ENCODE measurements at places on chromosomes 11 and 22. TPM values are rescaled to one million over a fixed set of nuclear protein-coding genes. Genes with fewer than 3 reads are reported as not detected.

- no peak for DNase-seq
- no peaks in the 10 kb centered on the region for H3K27me3 ChIP-seq
- peaks cover 18% of the 10 kb centered on the region for H3K4me1 ChIP-seq
- peaks cover 12% of the 10 kb centered on the region for H3K36me3 ChIP-seq
These were observed 1.5 kb upstream of the SIPA1 start for GRCh38 chr11:65636108-65637031.

DNA sequence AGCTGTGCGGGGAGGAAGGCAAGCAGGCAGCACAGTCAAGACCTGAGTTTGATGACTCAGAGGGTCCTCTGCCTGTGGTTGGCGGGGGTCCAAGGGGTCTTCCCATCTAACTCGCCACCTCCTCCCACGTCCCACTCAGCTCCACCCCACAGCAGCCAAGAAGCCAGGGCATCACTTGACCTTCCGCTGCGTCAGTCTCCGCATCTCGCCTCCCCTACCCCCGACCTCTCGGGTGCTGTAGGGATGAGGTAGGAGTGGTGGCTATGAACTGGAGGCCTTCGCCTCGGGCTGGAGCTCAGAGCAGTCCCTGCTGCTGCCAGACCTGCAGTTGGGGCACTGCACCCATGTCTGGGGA is 90.6 kb downstream of the CDKN1C start:
- no peak for DNase-seq
- H3K4me1 ChIP-seq, result no peaks in the 10 kb centered on the region
- H3K27ac ChIP-seq, result no peak overlapping the region
- peaks cover 22% of the 10 kb centered on the region for H3K27me3 ChIP-seq

- H3K36me3 ChIP-seq, result no peaks in the 10 kb centered on the region
- DNase-seq, result no peak
- H3K4me1 ChIP-seq, result peaks cover 24% of the 10 kb centered on the region
- no peak overlapping the region for H3K27ac ChIP-seq
- no peak overlapping the region for H3K4me3 ChIP-seq
These were observed 3.4 kb upstream of the CDC42EP2 start for GRCh38 chr11:65311170-65311678.

GRCh38 chr11:29163231-29163630 is 853.6 kb downstream of the KCNA4 start:
- no peak for DNase-seq
- no peaks in the 10 kb centered on the region for H3K4me1 ChIP-seq
- H3K27ac ChIP-seq, result no peak overlapping the region
- no peak overlapping the region for H3K4me3 ChIP-seq

DNA sequence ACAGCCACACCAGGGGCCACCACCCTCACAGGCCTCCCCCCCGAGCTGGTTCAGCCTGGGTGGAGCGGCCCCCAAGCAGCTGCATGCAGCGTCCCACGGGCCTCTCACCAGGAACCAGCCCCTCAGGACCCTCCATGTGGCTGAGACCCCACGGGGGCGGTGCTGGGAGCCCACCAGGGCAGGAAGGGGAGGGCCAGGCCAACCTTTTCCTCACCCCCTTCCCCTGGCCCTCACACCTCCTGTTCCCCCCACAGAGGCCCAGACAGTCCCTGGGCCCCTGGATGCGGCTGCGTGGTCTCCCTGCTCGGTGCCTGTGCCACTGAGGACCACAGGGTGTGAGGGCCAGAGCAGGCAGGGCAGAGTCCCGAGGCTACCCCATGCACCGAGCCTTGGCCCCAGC is 46.5 kb downstream of the MOB2 start:
- no peak overlapping the region for H3K27ac ChIP-seq
- no peak for DNase-seq
- no peaks in the 10 kb centered on the region for H3K27me3 ChIP-seq
- H3K4me1 ChIP-seq, result no peaks in the 10 kb centered on the region
- no peak overlapping the region for H3K4me3 ChIP-seq

GRCh38 chr11:95149651-95150364 is 60.2 kb downstream of the ENDOD1 start:
- H3K36me3 ChIP-seq, result no peaks in the 10 kb centered on the region
- DNase-seq, result peak; percentile 69
- peaks cover 60% of the 10 kb centered on the region for H3K27me3 ChIP-seq
- peaks cover 7% of the 10 kb centered on the region for H3K4me1 ChIP-seq
- H3K4me3 ChIP-seq, result peak overlapping the region; percentile 82

- no peaks in the 10 kb centered on the region for H3K36me3 ChIP-seq
- H3K4me3 ChIP-seq, result no peak overlapping the region
- H3K27me3 ChIP-seq, result no peaks in the 10 kb centered on the region
- no peaks in the 10 kb centered on the region for H3K4me1 ChIP-seq
- H3K27ac ChIP-seq, result no peak overlapping the region
- no peak for DNase-seq
These were observed 117.3 kb downstream of the CD44 start for GRCh38 chr11:35256296-35256695.

- DNase-seq, result no peak
- no peaks in the 10 kb centered on the region for H3K27me3 ChIP-seq
- no peak overlapping the region for H3K4me3 ChIP-seq
- no peak overlapping the region for H3K27ac ChIP-seq
- H3K36me3 ChIP-seq, result no peaks in the 10 kb centered on the region
These were observed 421.7 kb downstream of the INSC start for GRCh38 chr11:15536438-15536837.

Gene SLC22A9
- not detected for total RNA-seq

Gene OR5P2
- total RNA-seq, result 1.3 TPM

Gene BATF2
- total RNA-seq, result 0.58 TPM

Gene IFTAP
- total RNA-seq, result 17.1 TPM

Gene OSM
- not detected for total RNA-seq

Gene ARFGAP2
- total RNA-seq, result 111 TPM

Gene SLC6A5
- total RNA-seq, result not detected
